Activated CD8-positive, alpha-beta memory T cell treated with anti-CD3 and anti-CD28 coated beads for 1 hour (primary cell): ENCODE measurements at places on chromosomes 12 and 14.

DNA sequence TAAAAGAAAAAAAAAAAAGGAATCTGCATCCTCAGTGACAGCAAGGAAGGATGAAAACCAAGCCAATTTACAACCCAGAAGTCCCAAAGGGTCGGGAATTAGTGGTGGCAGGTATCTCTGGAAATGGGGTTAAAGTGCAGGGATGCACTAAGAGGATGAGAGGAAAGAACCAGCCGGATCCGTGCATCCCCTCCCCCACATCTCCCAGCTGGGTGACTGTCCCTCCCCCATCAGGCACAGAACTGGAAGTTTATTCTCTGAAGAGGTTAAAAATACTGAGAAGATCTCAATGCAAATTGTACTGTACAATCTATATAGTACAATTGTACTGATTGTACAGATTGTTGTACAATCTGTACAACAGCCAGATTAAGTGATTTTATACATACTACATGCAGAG is 15.4 kb downstream of the CLMN start:
- DNase-seq = no peak

- DNase-seq = no peak
Observed at GRCh38 chr12:69055706-69056105, 122.7 kb upstream of the CPM start.

- DNase-seq = no peak
Observed at GRCh38 chr12:131249246-131250027, 295.7 kb downstream of the ADGRD1 start.

DNA sequence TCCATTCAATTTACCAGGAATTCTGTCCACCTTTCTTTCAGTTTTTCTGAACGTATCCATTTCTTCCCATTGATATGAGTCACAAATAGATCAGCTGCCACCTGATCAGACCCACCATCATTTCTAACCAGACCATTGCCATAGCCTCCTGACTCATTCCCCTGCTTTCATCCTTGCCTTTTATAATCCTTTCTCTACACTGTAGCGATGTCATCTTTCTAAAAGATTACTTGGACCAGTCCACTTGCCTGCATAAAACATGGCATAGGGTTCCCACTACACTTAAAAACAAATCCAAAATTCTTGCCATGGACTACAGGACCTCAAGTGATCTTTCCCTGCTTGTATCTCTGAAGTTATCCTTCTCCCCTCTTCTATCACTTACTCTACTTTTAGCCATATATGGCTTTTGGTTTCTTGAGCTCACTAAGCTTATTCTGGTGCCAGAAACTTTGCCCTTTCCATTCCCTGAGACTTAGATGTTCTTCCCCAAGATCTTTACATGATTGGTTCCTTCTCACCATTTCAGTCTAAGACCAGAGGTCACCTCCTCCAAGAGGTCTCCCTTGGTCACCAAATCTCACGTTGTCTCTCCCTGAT is 149.5 kb upstream of the KRR1 start:
- DNase-seq = no peak

- no peak for DNase-seq
Observed at GRCh38 chr12:116910645-116911451, at the start of gene FBXW8. FBXW8 (plus strand) TSS chr12:116910950; CDS start chr12:116911038, 88 bp downstream.

- no peak for DNase-seq
Observed at GRCh38 chr14:56894591-56894991, 84.3 kb upstream of the OTX2 start.

GRCh38 chr14:61585598-61586543 is 109.4 kb upstream of the HIF1A start:
- no peak for DNase-seq

DNA sequence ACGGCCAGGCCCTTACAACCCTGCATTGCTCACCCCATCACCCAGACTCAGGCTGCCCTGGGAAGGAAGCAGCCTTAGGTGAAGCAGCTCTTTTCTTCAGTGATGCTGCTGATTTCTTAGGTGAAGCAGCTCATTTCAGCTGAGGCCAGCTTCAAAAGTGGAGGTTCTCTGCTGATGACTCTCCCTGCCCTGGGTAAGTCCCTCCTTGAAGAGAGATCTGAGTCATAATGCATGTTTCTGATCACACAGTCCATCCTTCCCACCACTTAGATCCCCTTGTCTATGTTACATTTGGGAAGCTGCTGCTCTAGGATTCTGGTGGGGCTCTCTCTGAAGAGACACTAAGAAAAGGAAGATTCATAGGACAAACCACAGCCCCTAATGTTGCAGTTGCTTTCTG is 17.2 kb upstream of the ZNF140 start:
- no peak for DNase-seq

GRCh38 chr12:69154585-69155363 is 84.6 kb upstream of the CPSF6 start:
- peak; percentile 62 for DNase-seq

DNA sequence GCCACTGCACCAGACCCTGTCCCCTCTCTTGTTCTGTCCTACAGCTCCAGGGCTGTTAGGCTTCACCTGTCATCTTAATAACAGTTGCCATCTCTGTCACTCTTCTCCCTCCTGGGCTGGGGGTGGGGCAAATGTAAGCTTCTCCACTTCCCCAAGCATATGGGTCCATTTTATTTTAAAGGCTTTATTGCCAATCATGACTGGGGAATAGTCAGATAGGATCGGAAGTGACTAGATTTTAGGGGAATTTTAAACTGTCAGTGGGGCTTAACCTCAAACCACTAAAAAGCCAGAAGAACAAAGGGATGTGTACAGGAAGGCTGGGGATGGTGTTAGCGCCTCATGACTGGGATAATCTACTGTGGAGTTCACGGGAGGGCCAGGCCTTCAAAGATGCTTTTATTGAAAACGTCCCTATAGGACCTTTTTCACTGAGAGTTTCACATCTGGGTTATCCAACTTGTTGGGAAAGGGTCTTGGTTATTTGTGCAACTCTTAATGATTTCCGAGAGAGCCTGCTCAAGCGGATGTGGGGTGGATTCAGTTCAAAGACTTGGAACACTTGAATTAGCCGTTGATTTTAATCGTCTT is 41.6 kb downstream of the CHST11 start:
- DNase-seq = no peak

DNA sequence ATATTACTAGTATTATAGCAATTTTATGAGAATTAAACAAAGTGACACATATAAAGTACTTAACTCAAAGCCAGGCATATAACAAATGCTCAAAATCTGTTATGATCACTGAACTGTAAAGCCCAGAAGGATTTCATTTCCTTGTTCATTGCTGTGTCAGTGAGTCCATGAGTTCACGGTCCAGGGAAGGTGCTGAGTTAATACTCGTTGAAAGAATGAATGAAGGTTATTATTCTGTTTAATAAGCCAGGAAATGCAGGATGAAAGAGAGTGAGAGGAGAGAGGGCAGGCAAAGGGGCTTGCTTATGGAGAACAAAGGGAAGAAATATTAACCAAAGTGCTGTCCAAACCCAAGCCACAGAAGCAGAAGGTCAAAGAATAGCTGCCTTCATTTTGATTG is 40.2 kb upstream of the NT5DC3 start:
- no peak for DNase-seq

- no peak for DNase-seq
Observed at GRCh38 chr12:34404377-34405285, 382.3 kb downstream of the ALG10 start.

- DNase-seq = no peak
Observed at GRCh38 chr12:82527165-82527780, 159.4 kb upstream of the TMTC2 start.

DNA sequence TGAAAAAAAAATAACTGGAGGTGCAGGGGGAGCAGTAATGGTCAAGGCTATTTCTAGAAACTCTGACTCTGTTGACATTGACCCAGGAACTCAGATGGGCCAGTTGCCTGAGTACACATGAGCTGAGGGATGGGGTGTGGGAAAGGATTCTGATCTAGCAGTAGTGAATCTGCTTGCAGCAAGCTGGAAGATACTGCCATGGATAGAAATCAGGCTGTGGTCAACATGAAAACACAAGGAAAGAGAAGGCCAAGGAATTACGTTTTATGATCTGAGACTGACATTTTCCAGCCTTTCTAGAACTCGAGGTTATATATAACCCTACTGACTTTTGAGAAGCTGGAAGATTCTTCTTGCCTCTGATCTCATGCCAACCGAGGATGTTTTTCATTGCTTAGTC is 90.0 kb downstream of the ANO6 start:
- no peak for DNase-seq

- DNase-seq = no peak
Observed at GRCh38 chr12:117038023-117038680, 61.1 kb downstream of the TESC start.

- no peak for DNase-seq
Observed at GRCh38 chr12:47378907-47379306, 299.1 kb upstream of the AMIGO2 start.

DNA sequence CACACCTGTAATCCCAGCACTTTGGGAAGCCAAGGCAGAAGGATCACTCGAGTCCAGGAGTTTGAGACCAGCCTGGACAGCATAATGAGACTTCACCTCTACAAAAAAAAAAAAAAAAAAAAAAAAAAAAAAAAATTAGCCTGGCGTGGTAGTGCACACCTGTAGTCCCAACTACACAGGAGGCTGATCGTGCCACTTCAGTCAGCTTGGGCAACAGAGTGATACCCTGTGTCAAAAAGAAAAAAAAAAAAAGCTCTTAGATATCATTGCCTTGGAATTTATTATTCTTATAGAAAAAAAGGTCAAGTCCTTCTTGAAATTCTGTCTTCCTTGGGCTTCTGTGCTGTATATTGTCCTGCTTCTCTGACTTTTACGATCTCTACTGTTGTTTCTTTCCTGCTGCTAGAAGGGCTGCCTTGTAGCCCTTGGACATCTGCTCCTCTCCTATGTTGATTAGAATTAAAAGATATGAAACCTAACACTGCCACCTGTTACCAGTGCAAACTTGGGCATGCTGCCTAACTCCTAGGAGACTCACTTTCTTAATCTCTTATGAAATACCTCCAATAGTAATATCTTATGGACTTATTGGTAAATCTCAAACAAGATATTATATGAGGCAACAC is 5.7 kb downstream of the TMEM19 start:
- DNase-seq = no peak

GRCh38 chr12:96347130-96347699 is 53.0 kb downstream of the CDK17 start:
- DNase-seq = no peak
